NCI-H1092 treated with DMSO at 0.1 percent for 48 hours (cell line): ENCODE measurements at places on chromosomes 2 and 18.

DNA sequence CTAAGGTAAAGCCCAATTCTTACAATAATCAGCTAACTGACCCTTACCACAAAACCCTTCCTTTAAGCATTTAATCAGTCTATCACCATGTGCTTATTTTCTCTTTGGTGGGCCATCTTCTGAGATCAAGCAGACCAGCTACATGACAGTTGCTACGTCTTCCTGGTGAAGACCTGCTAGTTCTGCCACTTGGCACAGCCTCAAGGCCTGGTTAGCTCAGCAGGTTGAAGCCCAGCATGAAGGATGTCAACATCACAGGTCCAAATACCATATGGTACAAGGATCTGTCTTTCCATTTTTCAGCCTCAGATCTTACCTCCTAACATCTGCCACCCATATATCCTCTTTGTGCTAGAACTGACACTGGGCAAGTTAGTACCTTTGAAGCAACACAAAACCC is 636.9 kb downstream of the LRP1B start:
- DNase-seq: no peak

DNA sequence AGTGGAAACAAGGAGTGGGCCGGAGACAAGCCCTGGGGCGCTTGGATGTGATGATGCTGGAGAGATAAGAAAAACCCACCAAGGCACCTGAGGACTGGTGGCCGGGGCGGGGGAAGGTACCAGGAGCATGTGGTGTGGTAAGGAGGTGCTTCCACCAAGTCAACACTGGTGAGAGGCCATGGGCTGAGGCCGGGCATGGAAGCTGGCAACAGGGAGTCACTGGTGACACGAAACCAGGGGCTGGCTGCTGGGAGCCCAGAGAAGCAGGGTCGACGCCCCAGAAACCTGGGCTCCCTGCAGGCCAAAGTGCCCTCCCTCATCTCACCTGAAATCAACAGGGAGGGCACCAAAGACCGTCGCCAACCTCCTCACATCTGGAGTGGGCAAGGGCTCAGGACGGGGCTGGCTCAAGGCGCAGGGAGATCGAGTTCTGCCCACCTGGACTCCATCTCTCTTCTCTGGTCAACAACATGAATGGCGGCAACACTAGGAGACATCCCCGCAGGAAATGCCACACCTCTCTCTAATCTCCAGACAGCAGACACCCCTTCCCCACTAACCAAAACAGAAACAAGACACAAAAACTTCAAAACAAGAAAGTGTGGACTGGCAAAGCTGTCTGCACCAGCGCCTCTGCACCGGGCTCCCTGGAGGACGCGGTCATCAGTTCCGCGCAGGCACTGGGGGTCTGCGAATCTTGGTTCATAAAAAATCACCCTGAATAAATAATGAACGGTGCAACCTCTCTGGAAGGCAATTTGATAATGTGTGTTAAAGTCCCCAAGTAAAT is 185.5 kb downstream of the HDAC4 start:
- no peak for DNase-seq

GRCh38 chr2:150812066-150812465 is 324.6 kb upstream of the RND3 start:
- no peak for DNase-seq

DNA sequence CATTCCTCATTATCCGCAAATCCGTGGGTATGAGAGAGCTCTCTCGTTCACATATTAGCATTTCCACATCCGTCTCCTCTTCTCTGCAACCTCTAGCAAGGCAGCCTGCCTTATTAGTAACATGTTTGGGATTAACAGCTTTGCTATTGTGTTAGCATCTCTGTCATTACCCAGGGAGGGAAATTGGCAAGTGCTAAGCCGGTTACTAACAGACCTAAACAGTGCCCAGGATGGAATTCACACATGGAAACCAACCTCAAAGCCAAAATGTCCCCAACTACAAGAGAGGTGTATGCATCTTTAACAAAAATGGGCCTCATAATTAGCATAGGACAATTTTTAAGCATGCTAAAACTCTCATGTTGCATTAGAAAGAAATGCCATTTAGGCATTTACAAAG is 309.0 kb upstream of the MEIS1 start:
- no peak for DNase-seq

GRCh38 chr2:186544255-186544675 is 45.6 kb upstream of the ITGAV start:
- no peak for DNase-seq

- DNase-seq: no peak
Observed at GRCh38 chr2:141497272-141497671, 633.5 kb downstream of the LRP1B start.

GRCh38 chr2:157426477-157426994 is 17.4 kb downstream of the CYTIP start:
- DNase-seq: no peak

DNA sequence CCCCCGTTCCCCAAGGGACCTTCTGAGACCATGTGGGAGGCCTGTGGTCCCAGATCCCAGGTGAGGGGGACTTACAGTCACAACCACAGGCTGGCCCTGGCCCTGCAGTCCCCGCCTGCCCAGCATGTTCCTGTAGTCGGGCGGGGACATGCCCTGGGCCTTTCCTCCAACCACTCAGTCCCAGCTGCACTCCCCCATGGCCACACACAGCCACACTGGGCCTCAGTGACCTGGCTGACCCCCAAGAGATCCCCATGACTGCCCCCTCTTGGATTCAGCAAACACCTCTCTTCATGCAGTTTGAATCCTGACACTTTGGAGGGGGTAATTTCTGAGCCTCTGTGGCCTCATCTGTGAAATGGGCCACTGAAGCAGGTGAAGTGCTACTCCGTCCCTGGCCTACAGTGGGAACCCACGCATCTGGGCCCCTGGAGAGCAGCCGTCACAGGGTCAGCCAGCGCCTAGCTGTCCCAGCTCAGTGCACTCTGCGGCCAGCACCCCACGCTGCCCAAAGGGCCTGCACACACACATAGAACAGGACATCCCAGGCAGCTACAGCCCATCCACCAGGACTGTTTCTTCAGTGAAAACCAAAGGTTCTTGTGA is 12.7 kb upstream of the ARHGEF4 start:
- DNase-seq: no peak

- DNase-seq: no peak
Observed at GRCh38 chr2:197801033-197801432, 3.4 kb upstream of the PLCL1 start.

DNA sequence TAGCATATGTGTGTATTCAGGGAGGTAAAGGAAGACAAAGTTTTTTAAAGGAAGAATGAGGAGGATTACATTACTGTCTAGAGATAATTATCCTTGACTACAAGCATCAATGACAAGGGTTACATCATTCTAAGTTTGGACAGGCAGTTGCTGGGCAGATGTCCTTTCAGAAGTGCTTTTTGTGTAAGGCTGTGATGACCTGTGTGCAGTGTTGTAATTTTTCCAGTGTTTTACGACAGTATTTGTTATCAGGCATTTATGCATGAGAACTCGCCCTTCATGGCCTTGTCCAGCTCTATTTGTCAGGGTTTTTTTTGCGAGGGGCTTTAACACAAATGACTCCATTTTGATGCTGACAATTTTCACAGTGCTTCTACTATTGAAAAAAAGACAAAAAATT is 658.3 kb upstream of the NXPH2 start:
- no peak for DNase-seq

- DNase-seq: no peak
Observed at GRCh38 chr2:73374269-73374668, 11.4 kb upstream of the ALMS1 start.

DNA sequence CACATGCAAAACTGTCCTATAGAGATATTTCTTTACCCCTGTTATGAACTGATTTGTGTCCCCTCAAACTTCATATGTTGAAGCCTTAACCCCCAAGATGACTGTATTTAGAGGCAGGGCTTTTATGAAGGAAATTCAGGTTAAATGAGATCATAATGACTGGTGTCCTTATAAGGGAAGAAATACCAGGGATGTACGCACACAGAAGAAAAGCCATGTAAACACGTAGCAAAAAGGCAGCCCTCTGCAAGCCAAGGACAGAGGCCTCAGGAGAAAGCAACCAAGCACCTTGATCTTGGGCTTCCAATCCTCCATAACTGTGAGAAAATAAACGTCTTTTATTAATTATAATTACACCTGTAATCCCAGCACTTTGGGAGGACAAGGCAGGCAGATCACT is 101.3 kb upstream of the NDUFV2 start:
- DNase-seq: no peak

DNA sequence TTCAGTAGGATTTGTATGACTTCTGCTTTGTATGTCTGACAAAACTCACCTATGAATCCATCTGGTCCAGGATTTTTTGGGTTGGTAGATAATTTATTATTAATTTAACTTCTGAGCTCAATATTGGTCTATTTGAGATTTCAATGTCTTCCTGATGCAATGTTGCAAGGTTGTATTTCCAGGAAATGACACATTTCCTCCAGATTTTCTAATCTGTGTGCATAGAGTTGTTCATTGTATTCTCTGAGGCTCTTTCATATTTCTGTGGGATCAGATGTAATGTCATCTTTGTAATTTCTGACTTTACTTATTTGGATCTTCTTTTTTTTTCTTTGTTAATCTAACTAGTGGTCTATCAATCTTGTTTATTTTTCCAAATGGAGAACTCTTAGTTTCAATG is 584.7 kb upstream of the SETBP1 start:
- no peak for DNase-seq

DNA sequence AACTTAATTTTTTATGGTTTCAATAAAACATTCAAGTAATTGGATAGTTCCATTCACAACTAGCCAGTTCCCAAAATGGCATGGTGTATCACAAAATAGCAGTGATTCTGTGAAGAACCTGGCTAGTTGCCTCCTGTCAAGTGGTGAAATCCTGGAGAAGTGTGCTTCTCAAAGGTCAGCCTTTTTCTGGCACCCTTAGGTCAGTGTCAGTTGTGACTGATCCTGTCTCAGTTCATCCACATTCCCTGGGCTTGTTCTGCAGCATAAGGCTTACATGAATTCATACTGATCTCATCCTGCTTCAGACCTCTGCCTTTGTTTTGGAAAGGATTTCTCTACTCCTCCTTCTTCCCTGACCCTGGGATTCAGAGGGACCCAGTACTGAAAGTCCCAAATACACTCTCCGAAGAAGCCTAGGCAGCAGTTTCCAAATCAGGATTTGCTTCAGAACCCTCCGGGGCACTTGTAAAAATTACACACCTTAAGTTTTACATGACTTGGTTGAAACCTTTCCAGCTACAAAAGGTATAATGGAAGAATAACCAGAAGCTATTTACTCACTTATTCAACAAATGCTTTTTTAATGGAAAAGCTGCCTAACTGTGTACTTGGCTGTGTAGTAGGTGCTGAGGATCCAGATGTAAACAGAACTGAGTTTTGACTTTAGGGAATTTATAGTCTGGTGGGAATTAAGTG is 11.0 kb downstream of the MAP3K20 start:
- no peak for DNase-seq

DNA sequence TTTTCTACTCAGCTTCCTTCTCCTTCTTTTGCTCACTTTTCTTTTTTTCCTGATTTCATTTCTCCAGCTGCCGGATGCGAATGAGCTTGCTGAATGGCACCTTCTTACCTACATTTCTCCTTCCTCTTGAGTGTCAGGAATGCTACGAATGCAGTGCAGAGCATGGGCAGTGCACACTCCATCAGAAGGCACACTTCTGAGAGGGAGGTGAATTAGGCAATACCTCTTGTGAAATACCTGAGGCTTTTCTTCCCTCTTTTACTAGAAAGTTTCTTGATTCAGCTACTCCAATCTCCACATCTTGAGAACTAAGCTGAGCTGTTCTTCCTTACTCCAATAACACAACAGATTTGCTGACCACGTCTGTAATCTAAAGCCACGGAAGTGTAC is 51.1 kb downstream of the PLEKHM3 start:
- no peak for DNase-seq

DNA sequence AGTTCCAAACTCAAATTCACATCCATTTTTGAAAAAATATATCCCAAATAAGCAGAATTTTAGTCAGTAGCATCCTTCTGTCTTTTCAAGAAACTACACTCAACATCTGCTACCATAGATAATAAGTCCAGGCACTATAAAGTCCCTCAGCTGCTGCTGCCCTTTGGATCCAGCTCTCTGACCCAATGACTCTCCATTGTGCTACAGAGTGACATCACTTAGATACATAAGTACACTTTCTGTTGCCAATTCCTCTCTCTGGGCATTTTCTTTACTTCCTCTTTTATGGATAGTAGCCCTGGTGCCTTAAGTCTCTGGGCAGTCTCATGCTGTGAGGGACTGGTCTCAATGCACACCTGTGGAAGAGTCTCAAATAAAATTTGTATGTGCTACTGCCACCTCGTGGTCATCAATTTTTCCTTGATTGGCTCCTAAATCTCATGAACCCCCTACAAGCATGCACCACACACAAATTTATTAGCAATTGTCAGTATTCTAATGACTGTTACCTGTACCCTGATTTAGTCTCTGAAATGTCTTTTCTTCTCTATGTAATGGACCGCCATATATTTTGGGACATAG is 219.2 kb downstream of the LRP1B start:
- peak; percentile 3 for DNase-seq

DNA sequence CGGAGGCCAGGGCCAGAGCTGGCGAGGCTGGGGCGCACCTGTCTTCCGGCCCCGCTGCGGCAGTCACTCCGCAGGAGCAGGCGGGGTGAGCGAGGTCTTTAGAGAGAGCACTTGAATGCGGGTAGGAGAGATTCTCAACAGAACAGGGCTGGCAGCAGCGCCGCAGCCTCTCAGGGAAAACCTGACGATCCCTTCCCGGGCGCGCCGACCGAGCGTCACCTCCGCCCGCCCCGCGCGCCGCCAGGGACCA is 526 bp downstream of the PRKRA start:
- DNase-seq: no peak

DNA sequence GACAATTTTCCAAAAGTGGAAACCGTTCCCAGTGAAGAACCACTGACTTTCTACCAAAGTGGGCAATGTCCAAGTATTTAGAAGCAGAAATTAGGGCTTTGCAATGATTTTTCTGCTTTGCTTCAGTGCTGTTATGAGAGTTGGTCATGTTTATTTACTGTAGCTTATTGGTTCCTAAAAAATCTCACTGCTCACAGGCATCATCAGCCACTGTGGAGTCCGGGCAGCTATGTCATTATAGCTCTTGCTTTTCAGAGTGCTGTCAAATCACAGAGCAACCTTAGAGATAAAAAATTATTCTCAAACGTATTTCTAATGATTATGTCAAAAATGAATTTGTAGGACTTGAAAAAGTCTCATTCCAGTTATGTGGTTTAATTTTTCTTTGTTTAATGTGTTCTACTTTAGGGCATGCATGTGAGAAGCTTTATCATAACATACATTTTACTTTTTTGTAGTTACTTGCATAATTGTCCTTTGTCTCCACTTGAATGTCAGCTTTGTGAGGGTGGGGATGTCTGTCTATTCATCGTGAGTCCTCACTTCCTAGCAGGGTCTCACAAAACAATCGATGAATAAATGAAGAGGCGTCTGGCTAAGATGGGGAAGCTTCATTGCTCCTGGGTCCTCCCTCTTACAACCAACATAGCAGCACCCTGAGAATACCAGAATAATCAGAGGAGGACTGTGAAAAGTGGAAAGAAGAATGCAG is 117.6 kb downstream of the TPGS2 start:
- DNase-seq: no peak

DNA sequence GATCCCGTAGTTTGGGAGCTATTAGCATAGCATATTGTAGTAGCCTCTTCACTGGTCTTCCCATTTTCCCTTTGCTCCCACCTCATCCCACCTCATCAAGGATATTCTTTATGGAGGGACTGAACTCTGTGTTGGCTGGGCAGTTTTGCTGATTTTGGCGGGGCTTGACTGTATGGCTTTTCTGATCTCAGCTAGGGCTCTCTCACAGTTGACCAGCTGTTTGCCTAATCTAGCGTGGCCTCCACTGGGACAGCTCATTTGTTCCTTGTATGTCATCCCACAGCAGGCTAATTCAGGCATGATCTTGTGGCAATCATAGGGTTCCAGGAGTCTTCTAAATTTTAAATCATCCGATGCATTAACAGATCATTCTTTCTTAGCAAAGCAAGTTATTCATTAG is 30.2 kb upstream of the MTX2 start:
- no peak for DNase-seq
